CD4-positive, alpha-beta memory T cell (primary cell): ENCODE measurements at places on chromosomes 4 and X.

- DNase-seq: no peak
Observed at GRCh38 chr4:156217236-156217635, 263.6 kb upstream of the CTSO start.

GRCh38 chr4:26135331-26135730 lies 185.5 kb upstream of the RBPJ start:
- DNase-seq: no peak

DNA sequence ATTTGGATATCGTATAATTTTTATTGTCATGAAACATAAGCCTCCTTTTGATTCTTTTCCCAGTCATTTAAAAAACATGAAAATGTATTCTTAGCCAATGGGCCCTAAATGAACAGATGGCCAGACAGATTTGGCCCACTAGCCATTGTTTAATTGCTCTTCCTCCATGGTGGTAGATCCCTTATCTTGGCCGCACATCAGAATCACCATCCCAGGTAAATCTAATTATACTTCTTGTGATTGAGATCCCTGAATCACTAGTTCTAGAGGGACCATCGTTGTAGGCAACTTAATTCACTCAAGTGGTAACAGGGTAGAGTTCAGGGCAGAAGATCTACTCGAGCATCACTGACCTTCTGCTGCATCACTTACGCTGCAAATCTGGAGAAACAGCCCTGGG lies 24.1 kb upstream of the VCX3A start:
- DNase-seq: no peak

- DNase-seq: no peak
Observed at GRCh38 chr4:145865274-145865941, 73.2 kb downstream of the ZNF827 start.

GRCh38 chr4:54543088-54543795 lies 114.5 kb upstream of the KIT start:
- DNase-seq: no peak

GRCh38 chr4:175394208-175394607 lies 417.9 kb downstream of the GPM6A start:
- DNase-seq: no peak

GRCh38 chr4:131347816-131348215 lies 1801.3 kb upstream of the PCDH10 start:
- DNase-seq: no peak

DNA sequence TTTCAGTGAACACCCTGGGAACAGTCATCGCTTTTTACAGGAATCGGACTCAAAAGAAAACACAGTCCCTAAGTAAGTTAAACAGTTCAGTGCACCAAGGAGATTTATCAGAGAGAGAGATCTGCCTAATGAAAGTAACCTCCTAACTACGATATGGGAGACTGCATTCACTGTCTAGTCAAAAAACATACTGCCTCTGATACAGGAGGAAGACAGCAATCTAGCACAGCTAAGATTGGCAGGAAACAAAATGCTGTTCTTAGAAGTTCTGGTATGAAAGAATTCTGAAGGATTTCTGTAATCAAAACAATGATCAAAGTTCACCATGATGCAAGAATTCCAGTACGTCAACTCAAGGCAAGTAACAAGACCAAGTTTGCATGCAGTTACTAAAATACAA lies 92.8 kb downstream of the MAML3 start:
- no peak for DNase-seq

DNA sequence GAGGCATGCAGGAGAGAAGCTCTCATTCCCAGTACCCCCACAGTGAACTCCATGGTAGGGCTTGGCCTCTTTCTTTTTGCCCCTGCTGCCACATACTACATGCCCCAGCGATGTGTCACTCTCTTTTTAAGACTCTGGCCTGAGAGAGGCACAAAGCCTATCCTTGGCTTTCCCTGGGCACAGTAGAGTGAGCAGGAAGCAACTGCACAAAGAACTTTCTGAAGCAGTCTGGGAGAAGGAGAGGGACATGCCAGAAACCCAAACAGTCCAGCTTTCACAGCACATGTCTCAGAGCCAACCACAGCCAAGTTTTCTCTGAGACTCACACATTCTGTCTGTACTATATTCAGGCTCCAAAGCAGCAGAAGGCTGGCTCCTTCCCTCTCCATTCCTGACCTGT lies 7.9 kb upstream of the NALF2 start:
- DNase-seq: no peak

GRCh38 chr4:6901669-6902317 lies 7.8 kb upstream of the TBC1D14 start:
- no peak for DNase-seq

GRCh38 chrX:17590892-17591740 lies 146.2 kb upstream of the SCML1 start:
- no peak for DNase-seq

DNA sequence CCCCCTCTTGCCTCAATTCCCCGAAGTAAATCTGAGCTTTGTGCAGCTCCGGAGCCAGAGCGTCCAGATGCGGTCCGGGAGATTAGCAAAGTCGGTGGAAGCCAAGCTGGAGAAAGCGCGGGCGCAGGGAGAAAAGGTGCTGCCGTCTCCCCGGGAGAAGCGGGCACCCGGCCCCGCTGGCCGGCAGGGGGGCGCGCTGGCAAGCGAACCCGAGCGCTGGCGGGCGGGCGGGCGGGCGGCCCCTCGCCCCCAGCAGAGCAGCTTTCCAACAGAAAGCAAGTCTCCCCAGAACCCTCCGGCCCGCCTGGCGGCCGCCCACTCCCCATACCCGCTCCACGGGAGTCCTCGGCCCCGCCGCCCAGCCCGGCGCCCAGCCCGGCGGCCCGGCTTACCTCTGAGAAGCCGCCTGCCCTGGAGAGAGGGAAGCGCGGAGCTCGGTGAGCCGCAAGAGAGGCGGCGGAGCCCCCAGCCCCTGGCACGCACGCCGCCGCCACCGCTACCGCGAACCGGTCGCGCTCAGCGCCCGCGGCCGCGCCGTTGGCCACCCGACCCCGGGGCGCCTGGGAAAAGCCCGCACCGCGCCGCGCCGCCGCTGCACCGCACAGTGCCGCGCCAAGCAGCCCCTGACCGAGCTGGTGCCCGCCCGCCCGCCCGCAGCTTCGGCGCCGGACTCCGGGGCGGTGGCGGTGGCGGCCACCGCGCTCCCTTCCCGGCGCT lies 529 bp upstream of the CITED1 start:
- DNase-seq: no peak

GRCh38 chr4:110516106-110516922 lies 40.4 kb downstream of the ENPEP start:
- peak; percentile 70 for DNase-seq

DNA sequence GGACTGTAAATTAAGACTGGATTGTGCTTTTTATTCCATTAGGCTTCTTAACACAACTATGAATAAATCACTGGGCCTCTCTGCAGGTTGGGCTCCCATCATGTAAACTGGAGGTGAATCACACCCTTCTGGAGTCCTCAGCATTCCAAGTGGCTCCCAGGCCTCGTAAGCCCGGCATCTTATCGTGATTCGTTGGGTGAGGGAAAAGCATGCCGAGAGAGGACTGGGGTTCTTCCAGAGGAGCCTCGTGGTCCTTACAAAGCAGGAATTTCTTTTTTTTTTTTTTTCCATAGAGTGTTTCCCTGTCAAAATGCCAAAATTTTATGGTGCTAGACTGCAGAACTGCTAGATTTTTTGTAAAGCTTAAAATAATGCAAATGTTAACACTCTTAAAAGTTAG lies 20.0 kb downstream of the CLDN22 start:
- DNase-seq: no peak

- no peak for DNase-seq
Observed at GRCh38 chr4:170014359-170015011, 11.7 kb downstream of the MFAP3L start.

DNA sequence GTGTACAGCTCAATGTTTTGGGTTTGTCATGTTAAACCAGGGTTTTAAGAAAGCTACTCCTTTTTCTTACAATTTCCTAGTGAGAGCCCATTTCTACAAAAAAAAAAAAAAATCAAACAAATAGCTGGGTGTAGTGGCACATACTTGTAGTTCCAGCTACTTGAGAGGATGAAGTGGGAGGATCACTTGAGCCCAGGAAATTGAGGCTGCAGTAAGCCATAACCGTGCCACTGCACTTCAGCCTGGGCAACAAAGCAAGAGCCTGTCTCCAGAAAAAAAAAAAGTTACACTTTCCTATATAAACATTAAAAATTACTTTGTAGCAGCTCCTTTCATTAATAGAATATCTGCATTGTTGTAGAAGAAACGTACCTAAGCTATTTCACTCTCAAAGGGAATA lies 166.7 kb downstream of the HS6ST2 start:
- DNase-seq: no peak

DNA sequence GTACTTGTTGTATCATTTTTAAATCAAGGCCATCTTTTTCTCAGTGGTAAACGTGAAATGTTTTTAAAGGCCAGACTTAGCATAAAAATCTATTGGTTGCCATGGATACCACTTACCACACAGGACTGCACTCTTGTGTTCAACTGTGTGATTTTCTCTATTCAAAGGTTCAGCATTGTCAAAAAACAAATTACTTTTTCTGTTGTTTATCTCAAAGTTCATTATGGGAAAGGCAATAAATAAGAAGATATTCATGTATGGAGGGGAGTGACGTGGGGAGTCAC lies 231.0 kb upstream of the GATB start:
- no peak for DNase-seq

DNA sequence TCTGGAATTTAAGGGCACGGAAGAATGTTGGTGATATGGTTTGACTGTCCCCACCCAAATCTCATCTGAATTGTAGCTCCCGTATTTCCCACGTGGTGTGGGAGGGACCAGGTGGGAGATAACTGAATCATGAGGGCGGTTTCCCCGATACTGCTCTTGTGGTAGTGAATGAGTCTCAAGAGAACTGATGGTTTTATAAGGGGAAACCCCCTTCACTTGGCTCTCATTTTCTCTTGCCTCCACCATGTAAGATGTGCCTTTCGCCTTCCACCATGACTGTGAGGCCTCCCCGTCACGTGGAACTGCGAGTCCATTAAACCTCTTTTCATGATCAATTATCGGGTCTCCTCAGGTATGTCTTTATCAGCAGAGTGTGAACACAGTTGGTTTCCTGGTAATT lies 25.6 kb upstream of the DHRSX start:
- DNase-seq: no peak

DNA sequence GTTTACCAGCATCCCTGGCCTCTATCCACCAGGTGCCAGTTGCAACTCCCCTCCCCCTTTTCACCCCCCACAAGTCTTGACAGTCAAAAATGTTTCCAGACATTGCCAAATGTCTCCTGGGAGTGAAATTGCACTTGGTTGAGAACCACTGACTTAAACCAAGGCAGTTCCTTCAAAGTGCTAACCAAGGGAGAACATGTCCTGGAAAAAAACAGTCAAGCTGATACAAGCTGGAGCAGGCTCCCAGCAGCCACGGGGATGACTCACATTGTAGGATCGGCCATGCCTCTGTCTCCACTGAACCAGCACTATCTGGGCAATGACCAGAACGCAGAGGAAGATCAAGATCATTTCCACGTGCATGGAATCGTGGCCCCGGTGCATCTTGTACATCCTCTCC lies 11.4 kb downstream of the RNF175 start:
- no peak for DNase-seq

DNA sequence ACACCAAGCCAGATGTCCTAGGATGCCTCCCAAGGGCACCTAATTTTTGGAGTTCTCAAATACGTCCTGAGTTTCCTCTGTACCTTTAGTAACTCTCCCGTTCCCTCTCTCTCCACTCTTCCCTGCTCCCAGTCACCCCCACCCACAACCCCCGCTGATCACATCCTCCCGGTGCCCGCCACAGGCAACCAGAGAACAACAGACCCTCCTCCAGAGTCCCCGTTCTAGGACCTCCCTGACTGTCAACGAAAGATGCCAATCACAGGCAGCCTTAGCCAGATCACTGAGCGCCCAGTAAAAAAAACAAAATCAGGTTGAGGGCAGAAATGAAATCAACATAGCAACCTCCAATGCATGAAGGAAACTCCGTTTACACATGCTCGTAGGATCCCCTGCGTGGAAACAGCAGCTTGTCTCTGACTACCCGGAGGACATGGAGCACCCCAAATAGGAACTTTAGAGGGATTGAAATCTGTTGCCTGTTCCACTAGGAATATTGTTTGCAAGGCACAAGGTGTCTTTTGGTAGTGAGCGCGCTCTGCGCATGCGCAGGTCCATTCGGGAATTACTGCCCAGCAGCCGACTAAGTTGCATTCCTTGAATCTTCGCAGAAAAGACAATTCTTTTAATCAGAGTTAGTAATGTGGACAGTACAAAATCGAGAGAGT lies at the start of gene GABRB1:
Gene GABRB1, plus strand, starts transcription at position 557 of the 668 bp plus-strand sequence.
- DNase-seq: no peak

DNA sequence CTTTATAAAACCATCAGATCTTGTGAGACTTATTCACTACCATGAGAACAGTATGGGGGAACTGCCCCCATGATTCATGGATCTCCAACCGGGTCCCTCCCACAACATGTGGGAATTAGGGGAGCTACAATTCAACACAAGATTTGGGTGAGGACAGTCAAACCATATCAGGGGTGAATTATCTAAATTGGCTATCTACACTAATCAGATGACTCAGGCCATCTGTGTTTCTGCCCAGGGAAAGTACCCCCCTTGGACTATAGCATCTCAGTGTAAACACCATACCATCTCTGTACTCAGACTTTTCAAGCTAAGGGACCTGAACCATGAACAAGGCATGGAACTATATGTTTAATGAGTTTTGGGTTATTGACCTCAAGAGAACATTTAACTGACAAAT lies 76.8 kb downstream of the LNX1 start:
- no peak for DNase-seq

DNA sequence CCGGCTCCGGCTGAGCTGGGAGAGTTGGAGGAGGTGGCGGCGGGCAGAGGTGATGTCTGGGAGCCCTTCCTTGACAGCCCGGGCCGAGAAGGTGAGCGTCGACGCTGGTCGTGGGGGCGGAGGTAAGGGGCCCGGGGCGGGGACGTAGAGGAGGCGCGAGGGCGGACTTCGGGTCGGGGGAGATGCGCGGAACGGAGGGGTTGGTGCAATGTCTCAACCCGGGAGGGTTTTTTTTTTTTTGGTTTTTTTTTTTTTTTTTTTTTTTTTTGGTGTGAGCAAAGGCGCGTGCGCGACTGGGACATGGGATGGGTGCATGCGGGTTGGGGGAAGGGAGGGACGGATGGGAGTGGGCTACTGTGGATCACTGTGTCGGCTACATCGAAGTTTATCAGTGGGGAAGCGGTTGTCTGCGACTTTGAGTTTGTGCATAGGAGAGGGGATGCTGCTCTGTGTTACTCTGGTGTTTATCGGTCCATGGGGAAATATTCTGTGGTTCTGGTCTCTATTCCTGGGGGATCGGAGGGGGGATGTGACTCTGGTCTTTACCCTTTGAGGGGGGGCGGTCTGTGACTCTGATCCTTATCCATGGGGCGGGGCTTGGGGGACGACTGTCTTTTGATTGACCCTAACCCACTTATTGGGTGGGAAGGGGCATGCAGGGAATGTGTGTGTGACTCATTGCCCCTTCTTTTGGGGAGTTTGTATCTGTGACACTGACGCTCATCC lies 537 bp downstream of the RBM10 start:
- no peak for DNase-seq

DNA sequence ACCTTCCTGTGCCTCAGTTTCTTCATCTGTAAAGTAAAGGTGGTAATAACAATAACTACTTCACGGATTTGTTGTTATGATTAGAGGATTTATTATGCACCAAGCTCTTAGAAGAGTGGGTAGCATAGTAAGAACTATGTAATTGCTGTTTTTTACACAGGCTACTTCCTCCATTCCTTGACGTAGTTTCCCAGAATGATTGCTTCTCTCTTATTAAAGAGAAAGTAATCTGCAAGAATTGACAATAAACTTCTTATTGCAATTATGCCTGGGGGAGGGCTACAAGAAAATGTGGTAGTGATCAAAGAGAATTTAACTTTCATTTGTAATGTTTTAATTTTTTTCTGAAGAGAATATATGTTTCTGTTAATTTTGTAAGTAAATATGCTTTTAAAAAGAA lies 238.7 kb downstream of the GASK1B start:
- DNase-seq: no peak

- no peak for DNase-seq
Observed at GRCh38 chr4:52408471-52408870, 250.6 kb downstream of the USP46 start.
